ENCODE measurements at places on chromosomes 7 and 10. TPM values are rescaled to one million over a fixed set of nuclear protein-coding genes. Genes with fewer than 3 reads are reported as not detected.

Gene SPDYE18
- total RNA-seq: not detected

Gene CDH23
- total RNA-seq: under 0.01 TPM

Gene WDR86
- total RNA-seq: not detected

Gene CRTAC1
- total RNA-seq: not detected

Gene C7orf33
- not detected for total RNA-seq

Gene C1GALT1
- total RNA-seq: 23.1 TPM

Gene LZTS2
- 17.8 TPM for total RNA-seq

Gene EPO
- total RNA-seq: not detected

Gene GBX1
- not detected for total RNA-seq

Gene HOXA4
- 1.1 TPM for total RNA-seq

Gene LRRTM3
- total RNA-seq: under 0.01 TPM

Gene CALML5
- not detected for total RNA-seq

Gene ZP3
- 0.83 TPM for total RNA-seq

Gene FBXL13
- total RNA-seq: 0.36 TPM

Gene TCERG1L
- not detected for total RNA-seq

Gene TMEM178B
- total RNA-seq: under 0.01 TPM

Gene CPA2
- total RNA-seq: not detected

Gene SFRP4
- not detected for total RNA-seq

Gene LRRC4
- total RNA-seq: 0.56 TPM

Gene GNAT3
- total RNA-seq: not detected

Gene NOS3
- 0.28 TPM for total RNA-seq

Gene FAM180A
- 1.4 TPM for total RNA-seq

Gene CCL26
- not detected for total RNA-seq

Gene SEPTIN7
- total RNA-seq: 239 TPM

Gene UNC5B
- total RNA-seq: 1.6 TPM

Gene CYP51A1
- 76.4 TPM for total RNA-seq

Gene PDE6C
- total RNA-seq: not detected

Gene SAMD9L
- 6.4 TPM for total RNA-seq

Gene RNF32
- 0.56 TPM for total RNA-seq

Gene CDNF
- 0.83 TPM for total RNA-seq

Gene ZSCAN21
- total RNA-seq: 13.1 TPM

Gene STRA8
- total RNA-seq: not detected

Gene SPDYE2B
- not detected for total RNA-seq

Gene FAM25G
- not detected for total RNA-seq

Gene PRSS58
- not detected for total RNA-seq

Gene SH2D4B
- not detected for total RNA-seq

Gene GIMAP7
- total RNA-seq: not detected

Gene MSS51
- 1.1 TPM for total RNA-seq

All from IMR-90 (cell line).